AG20443 (cell line): ENCODE measurements at places on chromosomes 12 and 14.
A peak's percentile ranks its signal among the peaks of the same experiment; 100 is the strongest.

DNA sequence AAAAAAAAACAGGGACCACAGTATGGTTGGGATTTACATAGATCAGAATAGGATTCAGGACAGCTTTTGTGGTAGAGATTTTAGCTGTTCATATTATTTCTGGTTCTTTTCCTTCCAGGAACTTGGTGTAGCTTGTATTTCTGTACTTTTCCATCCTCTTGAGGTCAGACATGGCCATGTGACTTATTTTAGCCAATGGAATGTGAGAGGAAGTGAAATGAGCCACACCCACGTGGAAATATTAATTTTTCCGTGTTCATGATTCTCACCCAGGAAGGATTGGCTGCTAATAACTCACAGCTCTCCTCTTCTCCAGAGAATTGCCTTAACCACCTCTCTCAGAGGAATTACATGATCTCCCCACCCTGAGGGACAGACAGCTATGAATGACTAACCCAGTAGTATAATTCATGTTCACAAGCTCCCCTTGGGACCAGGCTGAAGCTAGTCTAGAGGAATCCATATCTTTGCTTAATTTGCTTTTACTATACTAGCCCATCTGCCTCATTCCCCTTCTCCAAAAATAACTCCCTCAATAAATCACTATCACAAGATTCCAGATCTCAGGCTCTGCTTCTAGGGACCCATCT lies 340.4 kb downstream of the NUAK1 start:
- DNase-seq = no peak

GRCh38 chr12:54270345-54270744 lies 9.6 kb downstream of the CBX5 start:
- DNase-seq = no peak

GRCh38 chr14:66087231-66087630 lies 398.9 kb upstream of the CCDC196 start:
- peak; percentile 71 for DNase-seq

DNA sequence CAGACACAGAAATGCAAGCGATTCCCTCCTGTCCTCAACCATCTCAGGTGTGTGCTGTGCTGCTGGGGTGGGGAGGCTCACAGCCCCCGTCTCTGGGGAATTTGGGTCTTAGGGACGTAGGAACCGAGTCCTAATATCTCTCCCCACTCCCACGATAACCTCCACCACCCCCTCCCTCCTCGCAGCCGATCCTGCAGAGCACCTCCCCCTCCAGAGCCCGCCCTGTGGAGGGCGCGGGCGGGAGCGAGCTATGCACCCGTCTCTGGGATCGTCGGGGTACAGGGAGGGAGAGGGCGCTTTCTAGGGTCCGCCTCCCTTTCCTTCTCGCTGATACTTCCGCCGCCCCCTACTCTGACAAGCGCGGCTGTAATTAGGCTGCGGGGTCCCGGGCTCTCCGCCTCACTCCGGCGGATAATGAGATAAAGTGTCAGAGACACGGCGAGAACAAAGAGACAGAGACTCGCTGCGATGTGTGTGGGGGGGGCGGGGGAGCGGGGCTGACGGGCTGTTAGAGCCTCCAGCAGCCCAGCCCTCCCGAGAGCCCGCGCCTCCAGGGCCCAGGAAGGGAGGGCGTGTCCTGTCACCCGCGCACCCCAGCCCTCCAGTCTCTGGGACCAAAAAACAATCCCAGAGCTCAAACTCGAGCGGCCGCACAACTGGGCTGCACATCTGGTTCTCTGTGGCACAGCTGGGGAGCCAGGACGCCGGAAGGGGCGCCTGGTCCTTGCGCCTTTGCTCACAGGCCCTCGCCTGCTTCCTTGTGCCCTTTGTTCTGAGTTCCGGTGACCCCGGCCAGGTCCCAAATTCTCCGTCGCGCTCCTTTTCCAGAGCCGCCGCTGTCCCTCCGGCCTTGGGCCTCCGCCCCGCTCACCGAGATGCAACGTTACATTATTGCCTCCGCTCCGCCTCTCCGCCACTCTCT lies 8.7 kb downstream of the SHMT2 start:
- DNase-seq = no peak

DNA sequence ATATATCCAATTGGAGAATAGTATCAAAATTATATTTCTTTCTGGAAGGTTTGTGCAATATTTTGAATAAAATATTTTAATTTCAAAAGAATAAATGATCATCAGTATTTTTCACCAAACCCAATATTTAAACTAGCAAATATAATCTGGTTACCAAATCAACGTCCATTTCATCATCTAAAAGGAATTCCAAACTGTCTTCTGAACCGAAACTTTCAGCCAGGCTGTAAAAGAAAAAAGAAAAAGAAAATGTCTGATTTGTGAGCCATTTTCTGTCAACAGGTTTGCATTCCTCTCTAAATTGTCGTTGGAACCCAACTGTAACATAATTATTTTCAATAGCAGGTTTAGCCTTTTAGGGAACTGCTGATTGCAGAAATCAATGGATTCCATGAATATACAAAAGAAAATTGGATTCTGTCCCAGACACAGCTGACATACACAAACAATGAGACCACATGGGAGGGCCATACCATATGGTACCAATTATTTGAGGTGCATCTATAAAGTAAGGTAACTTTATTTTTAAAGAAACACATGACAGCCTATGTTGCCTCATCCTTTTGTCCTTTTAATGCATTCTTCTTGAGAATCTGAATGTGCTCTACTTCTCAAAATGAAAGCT lies 22.7 kb downstream of the SNRPF start:
- no peak for DNase-seq

GRCh38 chr12:107847830-107848229 lies 73.3 kb downstream of the ASCL4 start:
- no peak for DNase-seq

DNA sequence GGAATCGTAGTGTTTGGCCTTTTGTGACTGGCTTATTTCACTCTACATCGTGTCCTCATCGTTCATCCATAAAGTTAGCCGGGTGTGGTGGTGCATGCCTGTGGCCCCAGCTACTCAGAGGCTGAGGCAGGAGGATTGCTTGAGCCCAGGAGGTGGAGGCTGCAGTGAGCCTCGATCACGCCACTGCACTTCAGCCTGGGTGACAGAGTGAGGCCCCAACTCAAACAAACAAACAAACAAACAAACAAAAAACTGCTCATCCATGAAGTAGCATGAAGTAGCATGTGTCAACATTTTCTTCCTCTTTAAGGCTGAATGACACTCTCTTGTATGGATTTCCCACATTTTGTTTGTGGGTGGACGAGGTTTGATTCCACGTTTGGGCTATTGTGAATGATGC lies 44.0 kb upstream of the MEG3 start:
- DNase-seq = no peak

GRCh38 chr12:9390761-9391160 lies 182.6 kb upstream of the PZP start:
- DNase-seq = no peak

- no peak for DNase-seq
Observed at GRCh38 chr12:42691991-42692557, 102.5 kb upstream of the PRICKLE1 start.

DNA sequence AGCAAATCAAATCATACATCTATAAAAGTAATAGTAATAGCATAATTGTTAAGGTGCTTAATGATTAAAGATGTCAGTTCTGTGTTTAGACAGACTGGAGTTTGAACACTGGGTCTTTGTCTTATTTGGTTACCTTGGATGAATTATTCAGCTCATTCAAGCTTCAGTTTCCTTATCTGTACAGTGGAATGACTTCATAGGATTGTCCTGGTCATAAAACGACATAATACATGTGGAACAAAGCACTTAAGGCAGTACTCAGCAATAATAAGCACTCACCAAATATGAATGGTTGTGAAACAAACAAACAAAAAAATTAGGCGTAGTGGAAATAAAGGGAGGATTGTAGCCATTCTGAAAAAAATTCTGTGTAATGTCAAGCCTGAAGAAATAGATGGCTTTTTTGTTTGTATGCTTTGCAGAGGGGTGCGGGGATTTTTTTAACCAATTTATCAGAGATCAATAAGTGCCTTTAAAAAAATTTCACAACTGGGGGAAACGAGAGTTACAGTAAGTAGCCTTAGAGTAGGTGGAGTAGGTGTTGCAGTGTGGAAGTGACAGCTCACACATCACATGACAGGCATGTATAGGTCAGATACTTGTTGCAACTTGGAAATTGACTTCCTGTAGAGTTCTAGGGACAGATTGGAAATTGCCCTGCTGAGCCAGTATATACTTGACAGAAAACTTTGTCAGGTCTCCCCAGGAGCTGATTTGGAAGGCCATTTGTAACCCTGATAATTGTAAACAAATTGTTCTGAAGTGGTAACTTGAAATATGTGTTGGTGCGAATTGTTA lies 157.7 kb downstream of the SLC15A5 start:
- no peak for DNase-seq

DNA sequence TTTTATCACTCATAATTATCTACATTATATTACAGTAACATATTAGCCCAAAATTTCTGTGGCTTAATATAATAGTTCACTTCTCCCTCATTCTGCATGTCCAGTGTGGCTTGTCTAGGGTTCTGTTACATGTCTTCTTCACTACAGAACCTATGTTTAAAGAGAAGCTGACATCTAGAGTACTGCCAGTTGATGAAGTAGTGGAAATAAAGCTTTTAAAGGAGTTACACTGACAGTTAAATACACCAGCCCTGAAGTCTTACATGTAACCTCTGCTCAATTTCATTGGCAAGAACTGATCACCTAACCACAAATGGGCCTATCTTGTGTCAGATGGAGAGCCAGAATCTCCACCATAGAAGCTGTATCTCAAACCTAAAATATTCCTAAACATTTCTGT lies 32.9 kb downstream of the RPS6KA5 start:
- DNase-seq = no peak

GRCh38 chr12:132319359-132319950 lies 9.9 kb downstream of the GALNT9 start:
- no peak for DNase-seq

DNA sequence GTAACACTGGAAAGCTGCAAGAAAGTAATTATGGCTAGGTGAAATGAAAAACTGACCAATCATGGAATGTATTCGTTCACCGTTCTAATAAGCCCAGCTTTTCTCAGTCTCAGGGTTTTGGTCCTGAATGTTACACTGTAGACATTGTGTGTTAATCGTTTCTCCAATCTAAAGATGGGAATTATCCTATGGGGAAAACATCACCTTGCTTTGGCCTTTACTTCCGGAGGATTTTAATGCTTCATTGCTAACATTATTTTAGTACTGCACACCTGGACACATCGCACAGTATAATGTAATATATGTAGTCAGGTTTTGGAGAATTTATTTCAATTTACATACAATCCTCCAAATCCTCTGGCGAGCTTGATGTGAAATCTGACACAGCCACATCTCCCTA lies 1.2 kb upstream of the TRHDE start:
- DNase-seq = no peak

GRCh38 chr12:81819991-81820633 lies 61.0 kb upstream of the PPFIA2 start:
- no peak for DNase-seq

- peak; percentile 3 for DNase-seq
Observed at GRCh38 chr14:100530270-100531072, 56.7 kb downstream of the BEGAIN start.

DNA sequence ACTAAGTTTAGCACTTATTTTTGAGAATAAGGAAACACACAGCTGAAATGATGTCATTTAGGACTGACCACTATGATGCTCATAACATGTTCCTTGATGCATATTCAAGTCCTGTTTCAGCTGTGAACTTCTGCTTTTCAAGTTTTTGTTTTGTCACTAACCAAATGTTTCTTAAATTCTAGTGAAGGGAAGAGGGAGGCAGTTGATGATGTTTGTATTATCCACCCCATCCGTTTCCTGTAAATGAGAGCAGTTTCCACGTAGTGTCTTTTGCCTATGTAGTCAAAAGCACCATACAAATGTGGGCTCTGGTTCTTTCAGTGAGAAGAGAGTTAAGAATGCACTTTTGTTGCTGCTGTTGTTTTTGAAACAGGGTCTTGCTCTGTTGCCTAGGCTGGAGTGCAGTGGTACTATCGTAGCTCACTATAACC lies 491.8 kb downstream of the PCNX1 start:
- no peak for DNase-seq

GRCh38 chr12:38508246-38508645 lies 191.7 kb downstream of the ALG10B start:
- DNase-seq = no peak

DNA sequence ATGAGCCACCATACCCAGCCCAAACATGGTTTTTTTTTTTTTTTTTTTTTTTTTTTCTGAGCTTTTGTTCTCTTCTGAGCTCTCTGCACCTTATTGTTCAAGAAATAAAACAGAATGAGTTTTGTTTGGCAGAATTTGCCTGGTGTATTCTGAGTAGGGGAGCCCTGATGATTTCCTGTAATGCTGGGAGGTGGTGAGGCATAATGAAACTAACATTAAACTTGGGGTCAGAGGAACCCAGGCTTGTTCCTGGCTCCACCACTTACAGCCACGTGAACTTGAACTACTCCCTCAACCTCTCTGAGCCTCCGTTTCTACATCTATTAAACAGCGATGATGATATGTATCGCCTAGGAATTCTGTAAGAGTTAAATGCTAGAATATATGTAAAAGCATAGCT lies 276.3 kb upstream of the CRY1 start:
- DNase-seq = no peak

- DNase-seq = no peak
Observed at GRCh38 chr14:69439521-69440270, 41.2 kb downstream of the SLC39A9 start.

DNA sequence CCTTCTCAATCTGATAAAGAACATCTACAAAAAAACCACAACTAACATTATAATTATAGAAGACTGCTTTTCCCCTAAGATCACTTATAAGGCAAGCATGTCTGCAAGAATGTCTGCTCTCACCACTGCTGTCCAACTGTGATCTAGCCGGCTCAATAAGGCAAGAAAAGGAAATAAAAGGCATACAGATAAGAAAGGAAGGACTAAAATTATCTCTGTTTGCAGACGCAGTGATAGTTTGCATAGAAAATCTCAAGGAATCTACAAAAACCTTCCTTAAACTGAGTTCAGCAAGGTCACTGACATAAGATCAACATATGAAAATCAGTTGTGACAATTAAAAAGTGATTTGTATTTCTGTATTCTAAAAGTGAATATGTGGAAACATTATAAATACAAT lies 138.0 kb upstream of the EGLN3 start:
- DNase-seq = no peak

- no peak for DNase-seq
Observed at GRCh38 chr12:39277416-39277815, 165.5 kb downstream of the KIF21A start.

GRCh38 chr12:103924761-103925641 lies 5.2 kb upstream of the HSP90B1 start:
- DNase-seq = peak; percentile 22

- DNase-seq = no peak
Observed at GRCh38 chr14:50979941-50980850, 35.9 kb upstream of the PYGL start.

DNA sequence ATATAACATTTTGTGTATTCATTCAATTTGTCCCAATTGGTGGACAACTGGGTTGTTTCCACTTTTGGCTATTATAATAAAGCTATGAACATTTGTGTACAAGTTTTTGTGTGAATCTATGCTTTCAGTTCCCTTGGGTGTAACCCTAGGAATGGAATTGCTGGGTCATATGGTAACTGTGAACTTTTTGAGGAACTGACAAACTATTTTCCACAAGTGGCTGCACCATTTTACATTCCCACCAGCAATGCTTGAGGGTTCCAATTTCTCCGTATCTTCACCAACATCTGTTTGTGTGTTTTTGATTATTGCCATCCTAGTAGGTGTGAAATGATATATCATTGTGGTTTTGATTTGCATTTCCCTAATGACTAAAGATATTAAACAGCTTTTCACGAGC lies 13.0 kb downstream of the LPCAT3 start:
- no peak for DNase-seq

- no peak for DNase-seq
Observed at GRCh38 chr14:59707778-59708561, 131.4 kb upstream of the CCDC175 start.
